ENCODE measurements at places on chromosomes 5 and 9. TPM values are rescaled to one million over a fixed set of nuclear protein-coding genes. Genes with fewer than 3 reads are reported as not detected.

- no peak for DNase-seq
These were observed 50.2 kb upstream of the TLX3 start for GRCh38 chr5:171258737-171259415.

Gene HTR1A
- not detected for total RNA-seq

DNA sequence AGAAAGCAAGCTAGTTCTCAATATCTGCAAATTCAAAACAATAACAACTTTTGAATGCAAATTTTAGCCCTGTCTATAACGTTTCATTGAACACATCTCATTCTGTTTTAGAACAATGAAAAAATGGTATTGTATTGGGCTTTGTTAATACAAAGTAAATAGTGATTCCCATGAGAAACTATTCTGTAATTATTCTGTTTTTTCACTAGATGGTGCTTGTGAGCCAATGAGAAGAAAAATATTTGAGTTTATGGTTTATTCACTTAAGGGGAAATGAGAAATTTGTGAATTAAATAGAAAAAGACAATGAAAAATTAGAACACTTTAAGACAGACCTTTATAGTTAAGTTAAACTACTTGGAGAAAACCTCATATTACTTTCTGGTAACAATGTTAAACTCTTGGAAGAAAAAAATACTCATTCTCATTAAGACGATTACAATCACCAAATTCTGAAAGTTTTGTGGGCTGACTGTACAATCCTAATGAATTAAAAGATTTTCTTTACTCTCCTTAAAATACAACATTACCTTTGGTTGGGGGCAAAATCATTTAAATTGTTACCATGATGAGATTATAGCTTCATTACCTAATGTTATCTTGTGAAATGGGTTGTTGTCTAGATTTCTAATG is 127.0 kb downstream of the NNT start:
- no peak for DNase-seq

DNA sequence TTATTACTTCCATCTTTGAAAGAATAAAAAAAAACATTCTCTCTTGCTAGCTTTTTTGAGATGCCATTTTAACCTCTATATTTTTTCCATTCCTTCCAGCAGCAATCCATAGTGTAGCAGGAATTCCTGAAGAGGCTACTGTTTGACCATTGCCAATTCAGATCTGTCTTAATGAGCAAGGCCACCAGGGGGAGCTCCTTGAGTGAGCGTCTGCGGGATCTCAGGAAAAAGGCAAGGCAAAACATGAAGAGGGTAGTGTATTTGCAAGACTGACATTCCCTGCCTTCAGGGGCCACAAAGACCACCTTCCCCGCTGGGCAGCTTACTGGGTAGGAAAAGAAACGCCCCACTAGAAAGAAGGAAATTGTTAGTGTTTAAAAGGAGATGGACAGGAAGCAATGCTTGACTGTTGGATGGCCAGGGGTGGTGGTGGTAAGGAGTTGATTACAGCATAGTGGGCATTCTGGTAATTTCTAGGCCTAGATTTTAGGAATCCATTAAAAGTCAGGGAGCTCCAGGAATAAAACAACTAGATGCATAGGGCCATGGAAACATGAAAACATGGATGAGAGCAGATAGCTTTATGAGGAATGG is 206.6 kb upstream of the HAPLN1 start:
- peak; percentile 16 for DNase-seq

Gene ANKDD1B
- total RNA-seq, result 0.23 TPM

Gene PRLR
- 0.43 TPM for total RNA-seq
